ENCODE measurements at places on chromosomes 13 and 19.
A peak's percentile ranks its signal among the peaks of the same experiment; 100 is the strongest.

DNA sequence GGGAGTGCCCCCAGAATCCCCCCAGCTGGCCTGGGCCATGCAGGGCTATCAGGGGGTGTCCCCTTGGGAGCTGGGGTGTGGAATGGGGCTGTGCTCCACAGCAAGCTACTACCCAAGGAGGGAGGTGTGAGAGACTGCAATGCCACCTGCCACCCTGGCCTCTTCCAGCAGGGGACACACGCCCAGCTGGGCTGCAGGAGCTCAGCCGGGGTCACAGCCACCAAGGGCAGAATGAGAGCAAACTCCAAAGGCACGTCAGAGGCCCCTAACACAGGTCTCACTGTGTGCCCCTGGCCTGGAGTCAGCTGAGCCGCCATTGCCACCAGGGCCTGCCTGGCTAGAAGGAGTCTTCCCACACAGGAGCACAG, 55.5 kb downstream of the MLLT1 start:
- no peak for DNase-seq

GRCh38 chr13:81058211-81058915, 717.4 kb upstream of the SPRY2 start:
- DNase-seq, result no peak

- no peak for DNase-seq
Observed at GRCh38 chr19:6273701-6274601, 5.8 kb downstream of the MLLT1 start.

- DNase-seq, result peak; percentile 11
Observed at GRCh38 chr13:27533155-27533643, 82.8 kb upstream of the MTIF3 start.

DNA sequence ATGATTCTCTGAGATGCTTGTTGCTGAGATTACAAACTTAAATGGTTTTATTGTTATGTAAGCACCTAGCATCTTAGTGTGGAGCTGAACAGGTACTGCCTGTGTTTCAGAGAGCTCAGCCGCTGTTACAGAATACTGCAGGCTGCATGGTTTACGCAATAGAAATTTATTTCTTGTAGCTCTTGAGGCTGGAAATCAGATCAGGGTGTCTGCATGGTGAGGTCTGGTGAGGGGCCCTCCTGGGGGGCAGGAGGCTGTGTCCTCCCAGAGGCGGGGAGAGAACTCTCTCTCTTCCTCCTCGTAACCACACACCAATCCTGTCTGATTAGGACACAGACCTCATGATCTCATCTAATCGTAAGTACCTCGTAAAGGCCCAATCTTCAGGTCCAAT, 13.1 kb downstream of the ATP11A start:
- no peak for DNase-seq

DNA sequence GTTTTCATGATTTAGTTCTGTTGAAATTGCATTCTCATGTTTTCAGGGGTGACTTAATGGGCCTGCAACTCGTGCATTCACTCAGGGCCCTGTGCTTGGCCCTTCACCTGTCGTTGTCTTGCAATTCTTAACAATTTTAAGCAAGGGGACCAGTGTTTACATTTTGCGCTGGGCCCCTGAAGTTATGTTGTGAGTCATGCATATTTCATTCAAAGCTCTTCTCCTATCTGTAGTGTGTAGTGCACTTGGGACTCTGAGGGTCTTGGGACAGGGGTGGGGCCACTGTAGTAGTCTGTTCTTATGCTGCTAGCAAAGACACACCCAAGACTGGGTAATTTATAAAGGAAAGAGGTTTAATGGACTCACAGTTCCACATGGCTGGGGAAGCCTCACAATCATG, 211.2 kb upstream of the RXFP2 start:
- no peak for DNase-seq

GRCh38 chr19:34265221-34265650, 10.9 kb downstream of the GARRE1 start:
- no peak for DNase-seq

- no peak for DNase-seq
Observed at GRCh38 chr13:37138169-37138568, 32.7 kb upstream of the CSNK1A1L start.

GRCh38 chr19:1457031-1457739, 7.3 kb downstream of the APC2 start:
- DNase-seq, result no peak

DNA sequence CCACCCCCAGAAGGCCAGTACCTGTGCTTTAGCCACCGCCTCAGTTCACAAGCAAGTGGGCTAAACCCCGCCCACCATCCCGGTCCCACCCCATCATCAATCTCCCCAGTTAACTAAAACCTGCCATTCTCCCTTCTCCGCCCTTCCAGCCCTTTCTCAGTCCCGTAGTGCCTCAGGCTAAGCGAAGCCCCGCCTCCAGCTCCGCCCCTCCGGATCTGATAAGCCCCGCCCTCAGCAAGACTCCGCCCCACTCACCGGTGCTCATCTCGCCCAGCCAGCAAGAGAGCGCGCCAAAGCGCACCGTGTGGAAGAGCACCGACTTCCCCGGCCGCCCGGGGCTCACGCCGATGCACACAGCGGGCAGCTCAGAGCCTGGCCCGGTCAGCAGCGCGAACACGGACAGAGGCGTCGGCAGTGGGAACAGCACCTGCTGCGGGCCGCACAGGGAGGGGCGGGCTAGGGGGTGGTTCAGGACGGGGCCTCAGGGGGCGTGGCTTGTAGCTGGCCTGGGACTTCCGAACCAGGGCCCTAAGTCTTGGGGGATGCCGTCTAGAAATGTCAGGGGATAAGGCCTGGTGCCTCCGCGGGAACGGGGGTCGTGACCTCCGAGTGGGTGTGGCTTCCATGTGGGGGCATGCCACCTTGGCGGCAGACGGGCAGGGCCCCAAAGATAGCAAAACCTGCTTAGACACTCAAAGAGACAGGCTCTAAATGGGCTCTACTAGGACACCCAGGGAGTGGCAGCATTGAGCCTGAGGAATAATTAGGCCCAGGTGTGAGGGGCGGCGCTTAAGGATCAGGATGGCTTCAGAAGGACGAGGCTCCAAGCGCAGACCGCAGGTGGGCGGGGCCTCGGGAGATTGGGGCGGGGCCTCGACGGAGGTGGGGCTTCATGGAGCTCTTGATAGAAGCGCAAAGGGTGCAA, 21.4 kb downstream of the MAP4K1 start:
- DNase-seq, result no peak

DNA sequence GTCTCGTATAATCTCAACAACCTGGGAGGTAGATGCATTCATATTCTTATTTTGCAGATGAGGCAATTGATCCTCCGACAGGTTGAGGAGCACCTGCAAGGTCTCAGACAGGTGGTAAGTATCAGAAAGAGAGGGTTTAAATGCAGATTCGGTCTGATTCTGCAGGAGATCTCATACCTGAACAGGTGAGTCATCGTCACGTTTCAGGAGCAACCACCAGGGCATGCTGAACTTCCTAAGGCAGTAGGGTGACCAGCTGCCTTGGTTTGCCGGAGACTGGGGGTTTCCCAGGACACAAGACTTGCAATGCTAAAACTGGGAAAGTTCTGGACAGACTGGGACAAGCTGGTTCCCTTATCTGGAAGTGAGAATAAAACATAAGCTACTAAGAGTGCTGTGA, 68.8 kb upstream of the TSHZ3 start:
- DNase-seq, result no peak

- DNase-seq, result no peak
Observed at GRCh38 chr19:56295531-56296455, 18.8 kb downstream of the ZSCAN5A start.

DNA sequence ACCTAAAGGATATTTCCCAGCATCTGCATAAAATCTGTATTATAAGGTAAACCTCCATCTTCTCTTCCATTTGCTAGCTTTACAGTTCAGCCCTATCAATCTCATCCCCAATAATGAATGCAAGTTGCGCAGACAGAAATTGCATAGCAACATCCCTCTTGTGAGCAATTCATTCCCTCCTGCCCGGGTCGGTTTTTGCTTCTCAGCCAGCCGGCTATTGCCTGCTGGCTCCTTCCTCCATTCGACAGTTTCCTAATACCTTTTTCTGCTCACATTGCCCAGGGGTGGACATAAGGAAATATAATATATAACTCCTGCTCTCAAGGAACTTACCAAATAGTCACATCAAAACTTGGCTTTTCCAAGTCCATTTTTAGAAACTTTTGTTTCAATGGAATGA, 125.2 kb downstream of the FGF9 start:
- DNase-seq, result no peak

DNA sequence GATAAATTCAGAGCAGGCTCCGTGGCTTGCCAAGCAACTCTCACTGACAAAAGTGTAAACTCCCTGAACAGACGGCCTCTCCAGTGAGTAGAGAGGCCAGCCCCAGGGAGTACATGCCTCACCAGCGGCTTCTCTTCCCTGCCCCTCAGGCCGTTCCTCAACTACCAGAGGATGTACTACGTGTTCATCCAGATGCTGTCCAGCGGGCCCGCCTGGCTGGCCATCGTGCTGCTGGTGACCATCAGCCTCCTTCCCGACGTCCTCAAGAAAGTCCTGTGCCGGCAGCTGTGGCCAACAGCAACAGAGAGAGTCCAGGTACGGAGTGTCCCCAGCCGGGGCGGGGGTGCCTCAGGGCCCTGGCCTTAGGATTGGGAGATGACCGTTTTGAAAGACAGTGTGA, 93.4 kb upstream of the MCF2L start:
- DNase-seq, result no peak

GRCh38 chr19:38684078-38684861, 36.8 kb downstream of the ACTN4 start:
- no peak for DNase-seq

DNA sequence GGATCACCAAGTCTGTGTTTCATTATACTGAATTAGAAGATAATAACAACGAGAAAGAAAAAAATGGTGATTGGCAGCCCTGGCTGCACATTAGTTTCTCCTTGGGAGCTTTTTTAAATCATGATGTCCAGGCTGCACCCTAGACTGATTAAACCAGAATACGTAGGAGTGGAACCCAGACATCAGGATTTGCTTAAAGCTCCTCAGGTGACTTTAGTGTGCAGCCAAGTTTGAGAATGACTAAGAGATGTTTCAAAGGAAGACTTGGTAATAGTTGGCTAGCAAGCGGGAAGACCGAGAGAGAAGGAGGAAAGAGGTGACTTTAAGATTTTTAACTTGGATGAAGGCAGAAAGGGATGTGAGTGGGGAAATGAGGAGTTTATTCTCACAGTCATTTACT, 71.4 kb upstream of the SERP2 start:
- no peak for DNase-seq

- no peak for DNase-seq
Observed at GRCh38 chr13:81381560-81381959, 1040.6 kb upstream of the SPRY2 start.

DNA sequence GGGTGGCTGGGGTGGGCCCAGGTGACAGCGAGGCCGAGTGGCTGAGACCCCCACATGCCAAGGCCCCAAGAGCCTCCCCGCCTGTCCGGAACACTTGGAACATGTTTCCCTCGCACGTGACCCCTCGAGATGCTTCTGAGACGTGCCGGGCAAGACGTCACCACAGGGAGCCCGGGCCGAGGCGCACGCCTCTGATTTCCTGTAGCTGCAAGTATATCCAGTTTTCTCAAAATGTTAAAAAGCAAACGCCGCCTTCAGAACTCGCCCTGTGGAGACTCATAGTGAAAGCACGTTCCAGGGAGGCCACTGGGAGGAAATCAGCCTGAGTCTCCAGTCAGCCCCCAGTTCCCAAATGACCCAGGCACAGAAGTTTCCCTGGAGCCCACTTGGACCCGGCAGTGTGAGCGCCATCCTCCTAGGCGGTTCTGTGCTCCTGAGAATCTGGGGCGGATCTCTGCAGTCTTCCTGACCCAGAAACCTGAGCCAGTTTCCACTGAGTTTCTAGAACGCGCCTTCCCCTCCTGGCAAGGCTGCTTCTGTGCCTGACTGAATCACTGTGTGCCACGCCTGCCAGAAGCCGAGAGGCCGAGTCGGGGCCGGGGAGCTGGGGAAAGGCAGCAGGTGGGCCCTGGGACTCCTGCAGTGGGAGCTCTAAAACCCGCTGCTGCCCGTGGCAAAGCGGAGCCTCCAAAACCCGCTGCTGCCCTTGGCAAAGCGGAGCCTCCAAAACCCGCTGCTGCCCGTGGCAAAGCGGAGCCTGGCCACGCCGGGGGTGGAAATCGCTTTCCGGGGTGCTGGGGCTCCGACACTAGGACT, 179.3 kb downstream of the KDM4B start:
- DNase-seq, result no peak

DNA sequence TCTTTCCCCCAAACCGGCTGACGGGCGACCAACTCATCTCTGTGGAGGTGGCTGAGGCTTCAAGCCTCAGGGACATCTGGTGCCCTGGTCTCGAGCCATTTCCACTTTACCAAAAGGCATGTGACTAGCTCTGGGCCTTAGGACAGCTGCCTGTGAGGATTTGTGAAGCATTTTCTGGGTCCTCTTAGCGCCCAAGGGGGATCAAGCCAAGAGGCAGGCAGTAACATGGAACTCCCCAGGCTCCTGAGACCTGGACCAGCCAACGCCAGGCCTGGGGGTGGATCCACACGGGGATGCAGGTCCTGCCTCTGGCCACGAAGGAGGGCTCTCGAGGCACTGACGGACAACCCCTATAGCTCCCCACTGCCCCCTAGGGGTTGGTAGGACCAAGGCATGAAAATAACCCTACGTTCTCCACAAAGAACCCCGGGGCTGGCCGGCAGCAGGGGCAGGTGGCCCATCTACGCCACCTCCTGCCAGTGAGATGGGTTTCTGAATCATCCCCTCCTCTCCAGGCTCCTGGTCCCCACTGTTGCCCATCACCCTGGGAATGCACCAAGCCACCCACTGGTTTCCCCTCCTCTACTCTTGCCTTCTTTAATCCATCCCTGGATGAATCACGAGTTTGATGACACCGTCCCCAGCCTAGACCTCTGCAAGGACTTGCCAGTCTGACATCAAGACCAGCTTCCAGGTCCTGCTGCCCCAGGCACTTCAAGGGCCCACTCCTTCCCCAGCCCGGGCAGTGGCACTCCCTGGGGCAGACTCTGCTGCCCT, 7.0 kb upstream of the MYDGF start:
- DNase-seq, result no peak

- DNase-seq, result no peak
Observed at GRCh38 chr19:12647047-12647446, 19.5 kb downstream of the MAN2B1 start.

DNA sequence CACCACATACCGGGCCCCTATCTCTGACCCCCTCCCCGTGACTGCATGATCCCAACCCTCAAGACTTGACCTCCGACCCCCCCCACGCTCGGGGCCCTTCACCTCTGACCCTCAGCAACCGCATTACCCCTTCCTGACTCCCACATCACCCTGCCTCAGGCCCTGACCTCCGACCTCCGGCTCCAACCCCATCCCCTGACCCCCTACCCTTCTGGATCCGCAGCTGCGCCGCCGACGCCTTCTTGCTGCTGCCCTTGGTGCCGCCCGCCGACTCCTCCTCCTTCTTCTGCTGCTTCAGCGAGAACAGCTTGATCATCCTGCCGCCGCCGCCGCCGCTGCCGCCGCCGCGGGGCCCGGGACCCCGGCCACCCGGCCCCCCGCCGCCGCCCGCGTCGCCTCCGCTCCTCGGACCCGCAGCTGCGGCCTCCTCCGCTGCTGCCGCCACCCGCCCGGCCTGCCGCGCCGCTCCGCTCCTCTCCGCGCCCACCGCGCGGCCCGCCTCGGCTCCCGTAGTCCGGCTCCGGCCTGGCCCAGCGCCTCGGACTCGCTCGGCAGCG, at the start of gene UBE2M:
UBE2M (minus strand) TSS at position 546 of the 557 bp plus-strand sequence; CDS start at position 316, 230 bp downstream.
- DNase-seq, result no peak

Data from activated CD4-positive, CD25-positive, alpha-beta regulatory T cell (primary cell).